ENCODE measurements at places on chromosomes 3 and 15.

- DNase-seq: no peak
These were observed 5.7 kb downstream of the OSBPL11 start for GRCh38 chr3:125589547-125590122.

GRCh38 chr3:117549716-117550115 lies 840.1 kb downstream of the TUSC7 start:
- no peak for DNase-seq

DNA sequence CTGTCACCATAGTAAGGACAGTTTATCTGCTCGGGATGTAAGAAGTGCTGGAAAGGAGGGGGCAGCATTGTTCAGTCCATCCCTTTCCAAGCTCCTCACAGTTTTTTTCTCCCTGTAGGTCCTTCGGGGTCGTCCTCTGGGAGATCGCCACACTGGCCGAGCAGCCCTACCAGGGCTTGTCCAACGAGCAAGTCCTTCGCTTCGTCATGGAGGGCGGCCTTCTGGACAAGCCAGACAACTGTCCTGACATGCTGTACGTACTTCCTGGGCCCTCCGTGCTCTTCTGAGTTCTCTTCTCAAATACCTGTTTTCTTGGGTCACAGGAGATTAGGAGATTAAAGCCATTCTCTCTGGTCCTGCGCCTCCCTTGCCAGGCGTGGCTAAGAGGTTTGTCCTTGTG lies 59.1 kb downstream of the PGPEP1L start:
- no peak for DNase-seq

DNA sequence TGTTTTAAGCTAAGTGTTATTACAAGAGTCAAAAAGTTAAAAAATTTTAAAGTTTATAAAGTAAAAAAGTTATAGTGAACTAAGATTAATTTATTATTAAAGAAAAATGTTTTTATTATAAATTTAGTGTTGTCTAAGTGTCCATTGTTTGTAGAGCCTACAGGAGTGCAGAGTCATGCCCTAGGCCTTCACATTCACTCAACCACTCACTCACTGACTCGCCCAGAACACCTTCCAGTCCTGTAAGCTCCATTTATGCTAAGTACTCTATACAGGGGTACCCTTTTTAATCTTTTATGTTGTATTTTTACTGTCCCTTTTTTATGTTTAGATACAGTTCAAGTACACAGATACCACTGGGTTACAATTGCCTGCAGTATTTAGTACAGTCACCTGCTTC lies 37.2 kb downstream of the EEFSEC start:
- DNase-seq: no peak

- DNase-seq: no peak
These were observed 117.7 kb downstream of the IMPG2 start for GRCh38 chr3:101202640-101203039.

DNA sequence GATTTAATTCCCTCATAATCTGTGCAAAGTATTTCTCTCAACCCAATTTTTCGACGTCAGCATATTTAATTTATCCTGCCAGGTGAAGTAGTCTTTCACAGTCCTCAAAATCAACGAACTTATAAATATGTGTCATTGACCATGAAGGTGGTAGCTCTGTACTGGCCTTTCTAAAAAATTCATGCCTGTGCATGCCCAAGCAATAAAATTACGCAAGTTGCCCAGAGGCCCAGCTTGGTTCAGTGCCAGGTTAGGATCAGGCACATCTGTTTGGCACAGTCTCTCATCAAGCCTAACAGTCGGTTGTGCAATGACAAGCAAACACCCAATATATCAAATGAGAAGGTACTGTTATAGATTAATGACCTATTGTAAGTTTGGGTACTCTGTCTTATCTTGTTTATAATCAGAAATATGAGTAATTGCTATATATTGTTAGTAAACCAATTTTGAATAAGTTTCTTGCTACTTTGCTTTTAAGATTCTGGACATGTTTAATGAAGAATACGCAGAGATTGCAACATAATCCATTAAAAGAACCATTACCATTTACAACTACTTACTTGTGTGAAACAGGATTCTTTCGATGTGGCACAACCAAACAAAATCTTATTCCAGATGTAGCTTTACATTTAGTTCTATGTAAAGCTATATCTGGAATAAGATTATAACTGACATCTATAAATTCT lies 159.0 kb upstream of the IL12A start:
- DNase-seq: no peak

GRCh38 chr15:73879426-73879825 lies 6.1 kb downstream of the TBC1D21 start:
- no peak for DNase-seq

GRCh38 chr3:128354788-128355542 lies 111.7 kb downstream of the DNAJB8 start:
- DNase-seq: no peak

- DNase-seq: no peak
These were observed 109.7 kb downstream of the LRRK1 start for GRCh38 chr15:101028772-101029438.

DNA sequence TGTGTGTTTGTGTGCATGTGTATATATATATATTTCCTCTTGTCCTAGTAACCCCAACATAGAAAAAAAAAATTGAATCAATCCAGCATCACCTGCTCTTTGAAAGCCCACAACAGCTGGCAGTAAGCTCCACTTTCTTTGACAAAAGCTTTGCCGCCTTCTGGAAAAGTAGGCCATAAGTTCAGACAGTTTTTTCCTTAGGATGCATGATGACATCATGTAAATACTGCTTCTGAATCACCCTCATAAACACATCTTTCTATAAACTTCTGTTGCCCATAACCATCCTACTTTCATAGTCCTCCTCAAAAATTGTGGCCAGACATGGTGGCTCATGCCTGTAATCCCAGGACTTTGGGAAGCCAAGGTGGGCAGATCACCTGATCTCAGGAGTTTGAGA lies 67.4 kb downstream of the CSNK1G1 start:
- no peak for DNase-seq

DNA sequence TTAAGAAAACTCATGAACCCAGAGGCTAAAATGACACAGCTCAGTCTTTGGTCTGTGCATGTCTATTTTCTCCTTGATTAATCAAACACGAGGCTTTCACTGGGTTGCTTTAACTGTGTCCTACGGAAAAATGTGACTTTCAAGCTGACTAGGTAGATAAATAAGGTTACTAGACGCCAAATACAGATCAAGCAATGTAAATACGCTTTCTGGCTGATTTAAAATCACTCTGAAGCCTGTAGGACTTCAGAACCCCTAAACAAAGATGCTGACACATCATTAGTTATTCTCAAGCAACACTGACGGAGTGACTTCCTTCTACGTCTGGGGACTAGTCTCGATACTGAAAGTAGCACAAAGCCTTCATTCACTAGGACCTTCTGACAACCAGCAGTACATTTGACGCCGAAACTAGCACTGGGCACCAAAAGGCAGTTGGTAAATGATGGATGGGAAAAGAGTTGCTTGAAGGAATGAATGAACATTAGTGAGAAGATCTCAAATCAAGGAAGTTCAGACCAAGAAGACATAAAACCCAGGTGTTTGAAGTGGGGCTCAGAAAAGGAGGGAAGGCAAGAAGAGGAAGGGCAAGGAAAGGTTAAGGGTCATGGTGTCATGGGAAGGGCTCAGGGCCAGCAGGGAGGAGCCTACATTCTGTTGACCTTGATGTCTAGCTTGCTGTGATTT lies 67.1 kb upstream of the CDV3 start:
- DNase-seq: no peak

GRCh38 chr3:127208483-127209100 lies 15.7 kb downstream of the PRR23E start:
- DNase-seq: no peak

GRCh38 chr3:54966979-54967378 lies 39.1 kb upstream of the LRTM1 start:
- no peak for DNase-seq

GRCh38 chr3:72255791-72256559 lies 471.0 kb upstream of the PROK2 start:
- no peak for DNase-seq

DNA sequence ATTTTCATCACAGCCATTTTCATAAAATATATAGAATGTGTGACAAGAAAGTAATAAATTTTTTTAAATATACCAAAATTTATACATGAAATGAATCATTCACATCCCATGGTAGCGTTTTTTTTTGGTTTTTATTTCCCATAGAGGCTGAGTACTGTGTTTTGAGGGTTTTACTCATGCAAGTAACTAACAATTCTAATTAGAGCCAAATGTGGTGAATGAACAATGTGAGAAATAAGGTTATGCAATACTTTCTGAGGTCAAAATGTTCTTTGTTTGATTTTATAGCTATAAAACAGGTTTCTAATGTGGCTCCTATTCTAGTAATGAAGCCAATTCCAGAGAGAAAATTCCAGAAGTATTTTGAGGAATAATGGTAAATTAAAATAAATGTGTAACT lies 386.8 kb downstream of the TBC1D5 start:
- no peak for DNase-seq

DNA sequence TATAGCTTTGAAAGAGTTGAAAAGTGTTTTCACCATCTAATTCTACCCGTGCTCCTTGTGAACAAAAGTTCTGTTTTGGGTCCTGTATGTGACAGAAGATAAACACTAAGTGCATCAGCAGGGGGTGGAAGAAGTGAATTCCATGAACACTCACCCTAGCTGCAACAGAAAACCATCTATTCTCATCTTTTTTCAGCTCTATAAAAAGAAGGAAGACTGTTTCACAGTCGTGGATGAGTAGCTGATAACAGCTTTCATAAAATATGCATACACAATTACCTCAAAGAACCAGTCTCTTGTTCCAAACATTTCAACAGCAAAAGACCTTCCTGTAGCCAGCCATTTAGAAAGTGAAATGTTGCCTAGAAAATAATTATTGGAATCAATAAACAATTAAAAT lies 281.7 kb upstream of the RASGRP1 start:
- no peak for DNase-seq

DNA sequence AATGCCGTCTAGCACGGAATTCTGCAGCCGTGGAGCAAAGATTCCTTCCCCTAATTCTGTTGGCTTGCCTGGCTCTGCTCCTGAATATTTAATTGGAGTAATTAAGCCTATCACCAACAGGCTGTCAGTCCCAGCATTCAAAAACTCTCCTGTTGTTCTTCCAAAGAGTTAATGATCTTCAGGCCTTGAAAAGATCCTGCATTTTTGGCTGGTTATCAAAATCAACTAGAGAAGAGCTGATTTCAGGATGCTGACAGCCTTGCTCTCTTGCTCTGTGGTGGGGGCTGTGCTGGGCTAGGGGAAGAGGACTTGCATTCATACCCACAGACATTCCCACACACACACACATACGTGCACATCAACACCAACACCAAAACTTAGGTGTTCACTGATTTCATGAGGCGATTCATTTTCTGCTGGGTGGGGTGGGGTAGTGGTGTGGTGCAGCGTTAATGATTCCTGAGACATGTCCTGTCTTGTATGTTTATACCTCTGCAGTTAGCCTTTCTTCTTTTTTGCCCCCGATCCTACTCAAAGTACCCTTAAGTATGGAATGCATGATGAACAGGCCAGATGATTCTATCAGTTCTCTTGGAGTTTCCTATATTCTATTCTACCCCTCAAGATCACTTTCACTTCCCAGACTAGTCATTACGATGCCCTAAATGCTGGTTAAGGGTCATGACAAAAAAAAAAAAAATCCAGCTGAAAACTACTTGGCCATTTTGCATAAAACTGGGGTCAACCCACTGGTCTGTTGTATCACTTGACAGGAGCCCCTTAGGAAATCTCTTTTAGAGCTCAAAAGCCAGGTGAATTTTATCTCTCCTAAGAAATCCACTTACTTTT lies 42.3 kb downstream of the CPN2 start:
- no peak for DNase-seq

GRCh38 chr3:8492744-8493511 lies 8.7 kb upstream of the LMCD1 start:
- DNase-seq: no peak

DNA sequence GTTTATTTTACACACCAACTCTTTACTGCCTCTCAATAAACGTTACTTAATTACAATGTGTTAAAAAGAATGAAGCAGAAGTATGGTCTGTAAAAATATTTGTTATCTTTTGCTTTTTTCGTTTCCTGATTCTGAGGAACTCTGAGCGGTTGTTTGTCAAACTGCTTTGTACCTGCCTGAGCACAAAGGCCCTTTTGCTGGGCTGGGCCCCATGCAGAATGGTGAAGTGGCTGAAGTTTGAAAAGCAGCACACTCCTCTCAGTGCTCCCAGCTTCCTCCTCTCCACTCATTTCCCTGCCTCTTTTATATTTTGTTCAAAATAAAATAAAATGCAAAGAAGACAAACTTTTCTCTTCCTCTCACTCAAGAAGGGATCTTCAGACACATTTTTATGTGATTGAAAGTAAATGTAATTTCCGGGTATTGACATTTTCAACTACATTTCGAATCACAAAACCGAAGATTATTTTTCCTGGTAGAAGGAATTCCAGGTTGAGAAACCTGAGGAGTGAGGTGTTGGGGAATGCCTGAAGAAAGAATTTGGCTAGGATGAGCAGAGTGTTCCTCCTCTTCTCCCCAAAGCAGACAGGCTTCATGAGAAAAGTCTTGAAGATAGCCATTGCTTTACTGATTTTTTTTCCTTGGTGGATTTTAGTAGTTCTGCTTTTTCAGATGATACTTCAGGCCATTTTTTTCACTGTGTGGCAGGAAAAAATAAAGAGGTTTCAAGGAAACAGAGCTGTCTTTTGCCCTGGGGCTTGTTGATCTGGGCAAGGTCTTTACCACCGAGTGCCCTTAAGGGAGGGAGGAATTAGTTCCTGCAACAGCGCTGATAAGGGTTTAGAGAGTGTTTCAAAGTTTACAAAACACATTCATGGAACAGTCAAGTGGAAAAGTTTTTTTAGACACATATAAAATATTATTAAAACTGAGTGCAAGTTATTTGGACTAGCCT lies 229.8 kb downstream of the NFKBIZ start:
- DNase-seq: no peak

- no peak for DNase-seq
These were observed 26.0 kb upstream of the TMEM42 start for GRCh38 chr3:44835684-44836083.

DNA sequence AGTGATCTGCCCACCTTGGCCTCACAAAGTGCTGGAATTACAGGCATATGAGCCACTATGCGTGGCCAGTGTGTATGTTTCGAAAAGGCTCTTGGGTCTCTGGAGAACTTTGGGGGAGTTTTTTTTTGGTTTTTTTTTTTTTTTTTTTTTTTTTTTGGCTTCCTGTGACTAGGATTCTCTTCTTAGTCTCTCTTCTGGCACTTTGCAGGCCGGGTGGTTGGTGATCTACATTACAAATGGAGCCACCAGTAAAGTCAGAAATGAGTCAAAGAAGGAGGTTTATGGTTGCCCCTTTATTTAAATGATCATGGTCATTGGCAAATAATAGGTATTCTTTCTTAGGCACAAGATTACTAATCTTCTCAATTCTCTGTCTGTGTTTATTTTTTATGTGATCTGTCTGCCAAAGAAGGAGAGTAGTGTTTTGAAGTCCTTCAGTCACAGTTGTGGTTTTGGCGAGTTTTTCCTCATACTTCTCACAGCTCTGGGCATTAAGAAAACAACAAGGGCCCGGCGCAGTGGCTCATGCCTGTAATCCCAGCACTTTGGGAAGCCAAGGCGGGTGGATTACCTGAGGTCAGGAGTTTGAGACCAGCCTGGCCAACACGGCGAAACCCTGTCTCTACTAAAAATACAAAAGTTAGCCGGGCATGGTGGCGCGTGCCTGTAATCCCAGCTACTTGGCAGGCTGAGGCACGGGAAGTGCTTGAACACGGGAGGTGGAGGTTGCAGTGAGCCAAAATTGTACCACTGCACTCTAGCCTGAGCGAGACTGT lies 38.3 kb downstream of the PDE8A start:
- DNase-seq: no peak

Data from stimulated activated CD8-positive, alpha-beta memory T cell treated with anti-CD3 and anti-CD28 coated beads, Interleukin-7, amount 100 ng/mL, for 48 hours (primary cell).